ENCODE measurements at places on chromosomes 2 and 18. TPM values are rescaled to one million over a fixed set of nuclear protein-coding genes. Genes with fewer than 3 reads are reported as not detected.
A peak's percentile ranks its signal among the peaks of the same experiment; 100 is the strongest.

GRCh38 chr2:62330959-62331358, 135.0 kb downstream of the B3GNT2 start:
- DNase-seq = no peak

DNA sequence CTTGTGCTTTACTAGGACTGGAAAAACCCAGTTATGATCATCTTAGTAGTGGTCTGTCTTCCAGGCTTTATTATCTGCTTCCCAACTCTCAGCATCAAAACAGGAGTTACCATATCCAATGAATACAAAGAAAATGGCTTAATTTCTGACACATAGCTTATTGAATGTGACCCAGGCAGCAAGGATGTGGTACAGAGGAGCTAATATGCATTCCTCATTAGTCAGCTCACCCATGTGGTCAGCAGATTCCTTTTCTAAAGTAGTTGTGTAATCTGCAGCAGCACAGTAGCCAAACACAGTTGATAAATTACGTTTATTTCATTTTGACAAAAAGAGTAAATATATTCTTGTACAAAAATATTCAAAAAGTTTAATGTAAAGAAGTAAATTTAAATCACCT, 43.6 kb downstream of the TSPYL6 start:
- no peak for DNase-seq

DNA sequence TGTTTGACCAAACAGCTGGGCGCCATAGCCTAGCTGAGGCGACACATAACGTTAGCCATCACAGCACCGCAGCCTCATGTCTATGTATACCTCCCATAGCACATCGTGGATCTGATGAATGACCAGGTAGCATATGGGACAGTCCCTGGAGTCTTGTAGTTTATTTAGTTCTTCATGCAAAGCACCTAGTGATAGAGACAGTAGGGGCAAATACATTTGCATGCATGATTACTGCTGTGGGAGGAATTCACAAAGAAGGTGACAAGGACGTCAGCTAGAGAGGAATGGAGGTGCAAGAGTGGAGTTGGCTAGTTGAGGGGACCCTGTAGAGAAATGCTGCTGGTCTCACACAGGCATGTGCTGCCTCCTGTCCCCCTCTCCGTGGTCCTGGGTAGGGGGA, 478.9 kb upstream of the HS6ST1 start:
- no peak for DNase-seq

Gene C18orf63
- not detected for total RNA-seq

Gene NEMP2
- total RNA-seq = 7.9 TPM

DNA sequence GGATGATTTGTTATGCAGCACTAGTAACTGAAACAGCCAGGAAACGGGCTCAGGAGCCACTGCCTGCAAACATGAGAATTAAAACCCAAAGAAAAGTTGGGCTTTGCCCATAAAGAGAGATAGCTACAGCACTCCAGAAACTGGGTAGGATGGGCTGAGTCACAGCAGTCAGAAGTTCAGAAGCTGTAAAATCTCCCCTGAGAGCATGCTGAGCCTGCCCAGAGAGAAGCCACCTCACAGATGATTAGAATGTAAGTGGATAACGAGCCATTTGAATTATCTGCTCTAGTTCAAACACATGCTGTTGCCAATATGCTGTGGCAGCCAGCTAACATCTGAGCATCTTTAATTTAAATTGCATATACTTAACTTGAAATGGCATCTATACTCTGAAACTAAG, 388.1 kb upstream of the ACVR2A start:
- no peak for DNase-seq

- no peak for DNase-seq
Measured at GRCh38 chr2:28637066-28638047, 114.3 kb upstream of the PPP1CB start.

- DNase-seq = no peak
Measured at GRCh38 chr2:28318023-28318422, 74.6 kb upstream of the FOSL2 start.

- DNase-seq = peak; percentile 83
Measured at GRCh38 chr2:130836501-130837174, at the start of gene ARHGEF4. TSS of gene ARHGEF4 (plus strand) at chr2:130836914. CDS start at chr2:130836954, 40 bp downstream.

DNA sequence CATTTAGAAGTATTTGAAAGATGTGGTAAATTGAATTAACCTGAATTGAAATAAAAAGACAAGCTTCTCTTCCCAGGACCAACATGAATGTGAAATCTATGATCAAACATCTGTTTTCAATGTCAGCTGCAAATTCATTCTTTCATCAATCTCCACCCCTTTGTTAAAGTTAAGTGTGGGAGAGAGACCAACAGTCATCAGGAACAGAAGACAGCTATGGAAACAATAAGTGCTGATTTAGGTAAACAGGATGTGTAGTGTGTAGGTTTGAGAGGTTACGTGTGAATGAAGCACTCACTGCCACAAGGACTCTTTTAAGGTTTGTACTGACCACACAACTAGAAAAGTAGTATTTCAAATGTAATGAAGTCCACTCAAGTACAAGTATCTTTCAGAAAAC, 1659.8 kb upstream of the CELF4 start:
- no peak for DNase-seq

Gene ACOXL
- not detected for total RNA-seq

DNA sequence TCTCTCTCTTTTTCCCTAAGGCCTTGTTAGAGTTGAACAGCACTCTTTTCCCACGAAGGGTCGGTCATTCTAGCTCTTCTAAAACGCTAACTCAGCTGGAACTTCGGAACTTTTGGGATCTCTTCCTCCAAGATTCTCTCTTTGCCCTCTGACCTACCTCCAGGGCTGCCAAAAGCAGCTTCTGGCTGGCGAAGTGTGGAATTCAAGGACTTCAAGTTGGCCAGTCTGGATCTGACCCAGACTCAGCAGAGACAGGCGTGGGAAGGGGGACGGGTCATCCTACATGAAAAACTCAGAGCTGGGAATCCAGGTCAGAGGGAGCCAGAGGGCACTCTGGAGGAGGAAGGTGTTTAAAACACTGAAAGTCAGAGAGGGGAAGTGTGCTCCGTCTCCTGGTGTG, 305.5 kb upstream of the HDAC4 start:
- no peak for DNase-seq

- DNase-seq = no peak
Measured at GRCh38 chr2:9086465-9086864, 83.0 kb upstream of the MBOAT2 start.

GRCh38 chr2:107931412-107931811, 54.9 kb upstream of the SLC5A7 start:
- DNase-seq = no peak

DNA sequence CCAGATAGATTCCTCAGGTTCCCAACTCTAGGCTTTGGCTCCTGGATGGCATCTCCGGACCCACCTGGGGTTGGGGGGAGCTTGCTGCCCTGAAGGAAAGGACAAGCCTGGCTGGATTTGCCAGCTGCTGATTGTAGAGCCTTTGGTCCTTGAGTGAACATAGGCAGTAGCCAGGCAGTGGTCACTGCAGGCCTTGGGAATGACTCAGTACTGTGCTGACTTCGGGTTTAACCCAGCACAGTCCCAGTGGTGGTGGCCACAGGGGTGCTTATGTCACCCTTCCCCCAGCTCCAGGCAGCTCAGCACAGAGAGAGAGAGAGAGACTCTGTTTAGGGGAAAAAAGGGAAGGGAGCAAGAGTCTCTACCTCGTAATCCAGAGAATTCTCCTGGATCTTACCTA, 27.7 kb upstream of the ACTR2 start:
- DNase-seq = no peak

Measured in chondrocyte (in vitro differentiated cells).